Epithelial cell of prostate (primary cell): ENCODE measurements at places on chromosomes 11 and 22.

DNA sequence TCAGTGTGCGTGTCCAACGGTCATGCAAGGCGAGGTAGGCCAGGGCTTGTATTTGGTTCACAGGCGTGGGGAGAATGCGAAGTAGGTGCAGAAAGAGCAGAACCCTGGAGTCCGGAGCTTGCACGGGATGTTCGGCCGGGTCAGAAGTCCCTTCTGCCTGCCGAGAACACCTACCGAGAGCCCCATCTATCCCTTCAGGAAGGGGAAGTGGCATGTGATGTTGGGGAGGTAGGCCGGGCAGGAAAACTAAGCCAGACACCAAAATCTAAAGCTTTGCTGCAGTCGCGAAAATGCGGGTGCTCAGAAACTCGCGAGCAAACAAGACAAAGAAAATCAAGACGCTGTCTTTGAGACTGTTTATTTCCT, 435 bp upstream of the TAF6L start:
- no peak for DNase-seq

DNA sequence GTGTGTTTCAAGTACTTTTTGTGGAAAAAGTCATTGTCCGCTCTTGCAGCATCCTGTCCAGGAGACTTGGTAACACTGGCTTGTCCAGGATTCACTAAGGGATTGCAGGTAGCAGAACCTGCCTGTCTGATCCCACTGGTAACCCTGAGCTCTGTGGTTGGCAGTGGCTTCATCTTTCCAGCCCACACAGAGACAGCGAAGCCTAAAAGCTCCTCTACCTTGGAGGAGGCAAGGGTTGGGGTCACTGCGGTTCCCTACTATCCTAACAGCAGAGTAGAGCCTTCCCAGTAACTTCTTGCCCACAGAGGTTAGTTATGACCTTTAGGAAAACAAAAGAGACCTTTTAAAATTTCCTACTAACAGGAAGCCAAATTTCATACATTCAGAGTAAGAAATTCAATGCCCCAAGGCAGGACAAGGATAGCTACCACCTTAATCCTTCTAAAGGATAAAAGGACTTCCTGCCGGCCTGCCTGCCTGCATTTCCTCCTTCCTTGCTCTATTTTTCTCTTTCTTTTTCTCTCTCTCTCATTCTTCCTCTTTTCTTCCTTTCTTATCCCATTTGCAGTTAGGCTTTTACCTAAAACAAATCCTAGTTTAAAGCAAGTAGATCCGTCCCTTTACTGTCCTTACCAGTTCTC, 8.4 kb upstream of the RCN1 start:
- DNase-seq, result no peak

DNA sequence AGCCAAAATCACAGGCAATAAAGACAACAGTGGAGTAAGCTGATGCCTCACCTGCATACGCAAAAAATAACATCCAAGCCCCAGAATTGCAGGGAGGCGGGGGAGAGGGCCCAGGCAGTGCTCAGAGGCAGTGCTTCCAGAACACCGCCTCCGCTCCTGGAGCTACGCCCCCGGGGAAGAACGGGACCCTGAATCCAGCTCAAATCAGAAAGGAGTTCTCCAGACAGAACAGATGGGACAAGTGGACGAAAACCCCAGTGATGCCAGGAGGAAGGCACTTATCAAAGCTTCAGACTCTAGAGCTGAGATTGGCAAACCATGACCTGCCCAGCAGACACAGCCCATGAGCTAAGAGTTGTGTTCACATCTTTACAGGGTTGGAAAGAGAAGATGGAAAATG, 683.9 kb downstream of the TBC1D22A start:
- DNase-seq, result no peak

GRCh38 chr22:38312261-38312800, 4.9 kb downstream of the CSNK1E start:
- DNase-seq, result no peak

GRCh38 chr11:125950696-125951651, 5.1 kb downstream of the VSIG10L2 start:
- no peak for DNase-seq

DNA sequence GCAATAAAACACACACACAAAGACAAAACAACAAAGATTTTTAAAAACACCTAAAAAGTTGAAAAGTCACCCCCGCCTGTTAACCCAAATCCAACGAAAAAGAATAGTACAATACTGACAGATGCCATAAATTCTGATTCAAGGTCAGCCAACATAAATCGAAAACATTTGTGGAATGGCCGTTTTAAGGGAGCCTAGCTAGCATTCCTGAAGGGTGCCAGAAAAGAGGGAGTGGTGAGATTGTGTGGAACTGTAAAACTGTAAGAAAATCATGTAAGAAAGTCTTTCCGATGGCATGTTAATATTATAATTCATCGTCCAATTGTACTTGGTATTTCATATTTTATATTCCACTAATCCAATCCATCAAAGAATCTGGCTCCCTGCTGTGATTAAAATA, 75.1 kb downstream of the RAB38 start:
- no peak for DNase-seq

DNA sequence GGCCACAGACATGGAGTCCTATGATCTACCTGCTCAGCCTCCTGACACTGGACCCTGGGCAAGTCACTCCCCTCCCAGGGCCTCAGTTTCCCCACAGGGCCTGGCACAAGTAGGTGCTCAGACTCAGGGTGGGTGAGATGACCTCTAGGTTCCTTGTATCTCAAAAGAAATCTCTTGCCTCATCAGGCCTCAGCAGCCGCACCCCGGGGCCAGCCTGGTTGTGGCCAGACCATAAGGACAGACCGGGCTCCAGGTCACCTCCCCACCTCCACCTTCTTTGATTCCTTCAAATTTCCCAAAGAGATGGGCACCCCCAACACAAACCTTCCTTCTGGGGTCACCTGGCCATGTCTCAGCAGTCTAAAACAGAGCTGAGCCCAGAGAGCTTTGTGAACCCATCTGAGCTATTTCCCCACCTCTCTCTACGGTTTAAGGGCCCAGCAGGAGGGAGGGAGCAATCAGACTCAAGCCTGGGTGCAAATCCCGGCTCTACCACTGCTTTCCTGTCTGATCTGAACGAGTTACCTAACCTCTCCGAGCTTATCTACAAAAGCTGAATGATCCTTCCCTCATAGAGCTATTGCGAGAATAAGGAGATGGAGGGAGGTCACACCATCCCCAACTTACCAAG, 2.5 kb upstream of the APOL4 start:
- DNase-seq, result no peak

GRCh38 chr11:15750535-15751308, 605.6 kb downstream of the SOX6 start:
- DNase-seq, result no peak

DNA sequence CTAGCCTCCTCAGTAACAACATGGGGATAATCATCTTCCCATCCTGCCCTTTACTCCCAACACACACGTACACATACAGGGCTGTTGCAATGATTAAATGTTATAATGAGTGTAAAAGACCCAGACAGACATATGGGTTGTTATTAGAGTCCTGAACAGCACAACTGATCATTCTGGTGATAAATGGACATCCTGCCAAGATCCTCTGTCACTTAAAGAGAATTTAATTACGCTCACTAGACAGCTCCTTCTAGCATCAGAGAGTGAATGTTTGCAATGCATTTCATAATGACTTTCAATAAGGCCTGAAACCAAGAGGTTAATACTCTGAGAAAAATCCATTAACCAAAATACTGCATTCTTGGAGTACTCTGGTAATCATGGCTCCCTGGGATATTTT, 115.8 kb downstream of the KCNC1 start:
- no peak for DNase-seq

DNA sequence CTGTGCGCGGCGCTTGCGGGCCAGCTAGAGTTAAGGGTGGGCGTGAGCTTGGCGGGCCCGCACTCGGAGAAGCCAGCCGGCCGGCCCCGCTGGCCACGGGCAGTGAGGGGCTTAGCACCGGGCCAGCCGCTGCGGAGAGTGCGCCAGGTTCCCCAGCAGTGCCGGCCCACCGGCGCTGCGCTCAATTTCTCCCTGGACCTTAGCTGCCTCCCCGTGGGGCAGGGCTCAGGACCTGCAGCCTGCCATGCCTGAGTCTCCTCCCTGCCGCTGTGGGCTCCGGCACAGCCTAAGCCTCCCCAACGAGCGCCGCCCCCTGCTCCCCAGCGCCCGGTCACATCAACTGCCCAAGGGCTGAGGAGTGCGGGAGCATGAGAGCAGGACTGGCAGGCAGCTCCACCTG, 5.2 kb upstream of the PES1 start:
- DNase-seq, result no peak

DNA sequence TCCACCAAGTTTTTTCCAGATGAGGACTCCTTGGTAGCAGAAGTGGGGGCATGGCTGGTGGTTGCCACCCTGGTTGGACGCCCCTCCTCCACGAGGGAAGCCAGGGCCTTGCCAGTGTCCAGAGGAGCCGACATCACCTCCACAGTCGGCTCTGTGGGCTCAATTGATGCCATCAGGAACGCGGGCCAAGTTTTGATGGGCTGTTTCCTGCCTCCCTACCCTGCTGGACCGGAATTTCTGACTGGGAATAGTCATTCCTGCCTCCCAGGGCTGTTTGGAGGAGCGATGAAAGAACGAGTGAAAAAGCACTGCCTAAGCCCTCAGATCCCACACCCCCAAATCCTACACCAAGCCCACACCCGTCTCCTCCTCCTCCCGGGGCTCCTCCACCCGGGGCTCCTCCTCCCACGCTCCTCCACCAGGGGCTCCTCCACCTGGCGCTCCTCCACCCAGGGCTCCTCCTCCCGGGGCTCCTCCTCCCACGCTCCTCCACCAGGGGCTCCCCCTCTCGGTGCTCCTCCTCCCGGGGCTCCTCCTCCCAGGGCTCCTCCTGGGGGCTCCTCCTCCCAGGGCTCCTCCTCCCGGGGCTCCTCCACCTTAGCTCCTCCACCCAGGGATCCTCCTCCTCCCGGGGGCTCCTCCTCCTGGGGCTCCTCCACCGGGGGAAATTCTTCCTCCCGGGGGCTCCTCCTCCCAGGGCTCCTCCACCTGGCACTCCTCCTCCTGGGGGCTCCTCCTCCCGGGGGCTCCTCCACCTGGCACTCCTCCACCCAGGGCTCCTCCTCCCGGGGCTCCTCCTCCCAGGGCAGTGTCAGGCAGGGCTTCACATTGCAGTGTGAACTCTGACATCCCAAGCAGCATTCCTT, 10.0 kb upstream of the PRR5 start:
- no peak for DNase-seq

DNA sequence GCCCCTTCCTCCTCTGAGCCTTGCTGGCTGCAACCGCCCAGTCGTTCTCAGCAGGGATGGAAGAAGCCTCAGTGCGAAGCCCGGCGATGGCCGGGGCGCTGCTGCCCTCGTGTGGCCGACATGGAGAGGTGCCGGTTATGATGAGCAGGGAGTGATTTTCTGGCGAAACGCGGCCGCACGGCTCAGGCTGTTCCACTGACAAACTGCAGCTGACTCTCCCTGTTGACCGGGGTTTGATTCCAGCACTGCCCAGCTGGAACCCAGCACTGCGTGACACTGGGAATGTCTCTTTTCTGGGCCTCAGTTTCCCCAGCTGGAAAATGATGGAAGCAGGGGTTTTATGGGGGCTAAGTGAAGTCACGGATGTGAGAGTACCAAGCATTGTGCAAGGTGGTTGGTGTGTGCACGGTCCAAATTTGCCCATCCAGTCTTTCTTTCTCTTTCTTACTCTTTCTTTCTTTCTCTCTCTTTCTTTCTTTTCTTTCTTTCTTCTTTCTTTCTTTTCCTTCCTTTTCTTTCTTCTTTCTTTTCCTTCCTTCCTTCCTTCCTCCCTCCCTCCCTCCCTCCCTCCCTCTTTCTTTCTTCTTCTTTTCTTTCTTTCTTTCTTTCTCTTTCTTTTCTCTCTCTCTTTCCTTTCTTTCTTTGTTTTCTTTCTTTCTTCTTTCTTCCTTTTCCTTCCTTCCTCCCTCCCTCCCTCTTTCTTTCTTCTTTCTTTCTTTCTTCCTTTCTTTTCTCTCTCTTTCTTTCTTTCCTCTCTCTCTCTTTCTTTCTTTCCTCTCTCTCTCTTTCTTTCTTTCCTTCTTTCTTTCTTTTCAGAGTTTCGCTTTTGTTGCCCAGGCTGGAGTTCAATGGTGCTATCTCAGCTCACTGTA, 25.8 kb upstream of the MPPED1 start:
- peak; percentile 20 for DNase-seq

DNA sequence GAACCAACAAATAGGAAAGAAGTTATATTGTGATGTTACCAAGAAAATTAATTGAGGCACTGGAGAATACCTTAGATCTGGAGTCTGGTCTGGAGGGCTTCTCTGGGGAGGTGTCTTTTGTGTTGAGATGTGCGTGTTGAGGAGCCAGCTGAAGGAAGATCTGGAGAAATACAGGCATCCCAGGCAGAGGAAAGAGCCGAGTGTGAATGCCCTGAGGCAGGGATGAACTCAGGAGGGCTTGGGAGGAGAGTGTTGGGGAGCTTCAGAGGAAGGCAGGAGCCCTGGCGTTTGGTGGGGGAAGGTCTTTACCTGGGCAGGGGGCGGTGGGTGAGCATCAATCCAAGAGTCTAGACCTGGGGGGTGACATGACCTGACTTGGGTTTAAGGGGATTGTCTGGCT, 13.1 kb downstream of the SYNGR1 start:
- DNase-seq, result no peak

- DNase-seq, result no peak
Measured at GRCh38 chr11:121654843-121655536, 202.2 kb upstream of the SORL1-AS1 start.

DNA sequence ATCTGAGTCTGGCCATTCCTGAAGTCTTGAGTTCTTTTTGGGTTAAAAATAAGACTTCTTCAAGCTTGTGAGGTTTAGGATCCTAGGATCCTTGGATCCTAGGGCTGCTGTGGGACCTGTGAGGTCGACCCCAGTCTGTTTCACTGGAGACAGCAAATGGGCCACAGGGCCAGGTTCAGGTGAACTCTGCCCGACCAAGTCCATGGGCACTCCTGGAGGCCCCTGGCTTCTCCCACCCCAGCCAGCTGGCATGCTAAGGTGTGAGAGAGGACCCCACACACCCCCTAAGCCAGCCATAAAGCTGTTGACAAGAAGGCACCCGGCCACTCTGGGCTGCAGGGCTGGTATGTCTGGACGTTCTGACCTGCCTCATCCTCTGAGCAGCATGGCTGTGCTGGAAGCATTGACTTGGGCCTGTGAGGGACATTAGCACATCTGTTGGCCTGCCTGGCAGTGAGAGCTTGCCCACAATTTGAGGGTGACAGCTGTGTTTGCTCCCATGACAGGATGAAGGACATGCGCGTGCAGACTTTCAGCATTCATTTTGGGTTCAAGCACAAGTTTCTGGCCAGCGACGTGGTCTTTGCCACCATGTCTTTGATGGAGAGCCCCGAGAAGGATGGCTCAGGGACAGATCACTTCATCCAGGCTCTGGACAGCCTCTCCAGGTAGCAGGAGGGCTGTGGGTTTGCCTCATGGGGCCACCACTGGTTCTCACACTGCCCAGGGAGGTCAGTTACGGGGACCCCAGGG, 16.0 kb downstream of the CLDN5 start:
- DNase-seq, result no peak

DNA sequence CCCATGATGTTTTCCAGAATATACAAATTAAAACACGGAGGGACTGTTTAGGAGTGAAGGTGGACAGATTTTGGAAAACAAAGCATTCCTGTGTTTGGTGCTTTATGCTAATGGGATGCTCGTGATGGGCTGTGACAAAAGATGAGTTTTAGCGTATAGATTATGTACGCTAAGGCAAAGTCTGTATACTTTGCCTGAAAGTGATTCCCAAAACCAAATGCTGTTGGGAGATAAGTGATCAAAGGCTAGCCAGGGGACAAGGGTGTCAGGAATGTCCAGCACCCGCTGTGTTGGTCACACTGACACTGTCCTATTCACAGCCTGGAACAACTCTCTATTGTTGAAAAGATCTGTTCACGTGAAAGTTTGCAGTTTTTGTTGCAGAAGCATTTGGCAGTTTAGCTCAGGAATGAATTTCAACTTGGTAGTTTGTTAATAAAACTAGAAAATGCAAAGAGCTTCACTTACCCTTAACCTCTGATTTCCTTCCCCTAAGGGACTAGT, 1.5 kb downstream of the JAM3 start:
- DNase-seq, result no peak

GRCh38 chr11:5891216-5891800, 1.7 kb upstream of the OR52E5 start:
- DNase-seq, result no peak
